Stimulated activated CD4-positive, alpha-beta T cell treated with anti-CD3 and anti-CD28 coated beads, Interleukin-2, amount 100 ng/mL, for 24 hours (primary cell): ENCODE measurements at places on chromosomes 7 and 10.
A peak's percentile ranks its signal among the peaks of the same experiment; 100 is the strongest.

GRCh38 chr10:69262292-69262751 is 16.0 kb upstream of the HK1 start:
- DNase-seq, result no peak

GRCh38 chr10:103763374-103764202 is 91.8 kb downstream of the SH3PXD2A start:
- no peak for DNase-seq

GRCh38 chr7:54812756-54813322 is 53.8 kb upstream of the SEC61G start:
- DNase-seq, result no peak

GRCh38 chr10:93413252-93413689 is 68.9 kb downstream of the MYOF start:
- peak; percentile 11 for DNase-seq

DNA sequence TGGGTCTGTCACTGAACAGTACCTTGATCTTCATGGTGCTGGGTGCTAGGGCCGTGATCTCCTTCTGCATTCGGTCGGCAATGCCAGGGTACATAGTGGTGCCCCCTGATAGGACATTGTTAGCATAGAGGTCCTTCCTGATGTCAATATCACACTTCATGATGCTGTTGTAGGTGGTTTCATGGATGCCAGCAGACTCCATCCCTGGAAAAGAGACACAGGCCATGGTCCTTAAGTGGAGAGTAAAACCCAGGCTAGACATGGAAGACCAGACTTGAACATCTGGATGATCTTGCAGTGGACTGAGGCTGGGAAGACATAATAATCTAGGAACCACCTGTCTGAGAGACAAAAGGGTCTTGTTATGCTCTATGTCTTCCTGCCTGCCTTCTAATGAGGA is 14.5 kb downstream of the ACTA2 start:
- DNase-seq, result no peak

GRCh38 chr10:7857262-7857661 is 39.0 kb downstream of the TAF3 start:
- no peak for DNase-seq

GRCh38 chr7:149414171-149414570 is 46.7 kb downstream of the ZNF777 start:
- no peak for DNase-seq

DNA sequence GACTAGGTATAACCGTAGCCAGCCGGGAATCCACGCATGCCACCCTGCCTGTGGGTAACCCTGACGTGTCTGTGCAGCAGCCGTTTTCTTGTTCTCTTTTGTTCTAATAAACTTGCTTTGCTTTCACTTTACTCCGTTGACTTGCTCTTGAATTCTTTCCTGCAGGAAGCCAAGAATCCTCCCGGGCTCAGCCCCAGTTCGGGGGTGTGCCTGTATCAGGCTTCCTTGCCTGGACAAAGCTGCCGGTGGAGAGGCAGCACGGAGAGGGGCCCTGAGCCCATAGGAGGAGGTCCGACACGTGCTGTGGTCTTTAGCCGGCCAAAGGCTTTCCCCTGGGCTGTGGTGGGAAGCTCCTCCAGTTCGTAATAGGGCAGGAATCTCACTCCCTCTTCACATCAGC is 256.5 kb upstream of the PPP2R2D start:
- no peak for DNase-seq

GRCh38 chr7:1324028-1324900 is 91.6 kb downstream of the UNCX start:
- DNase-seq, result no peak

DNA sequence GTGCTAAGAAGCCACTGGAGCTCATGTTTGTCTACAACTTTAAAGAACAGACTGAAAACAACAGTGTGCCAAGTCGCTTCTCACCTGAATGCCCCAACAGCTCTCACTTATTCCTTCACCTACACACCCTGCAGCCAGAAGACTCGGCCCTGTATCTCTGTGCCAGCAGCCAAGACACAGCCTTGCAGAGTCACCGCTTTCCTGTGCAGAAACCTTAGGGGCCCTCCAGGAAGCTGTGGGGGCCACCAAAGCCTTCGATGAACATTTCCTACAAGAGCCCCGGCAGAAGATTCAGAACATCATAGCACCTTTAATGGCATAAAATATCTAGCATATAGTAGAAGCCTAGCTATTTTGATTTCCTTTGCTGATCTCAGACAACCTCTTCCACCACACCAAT is 88.0 kb upstream of the PRSS58 start:
- no peak for DNase-seq

DNA sequence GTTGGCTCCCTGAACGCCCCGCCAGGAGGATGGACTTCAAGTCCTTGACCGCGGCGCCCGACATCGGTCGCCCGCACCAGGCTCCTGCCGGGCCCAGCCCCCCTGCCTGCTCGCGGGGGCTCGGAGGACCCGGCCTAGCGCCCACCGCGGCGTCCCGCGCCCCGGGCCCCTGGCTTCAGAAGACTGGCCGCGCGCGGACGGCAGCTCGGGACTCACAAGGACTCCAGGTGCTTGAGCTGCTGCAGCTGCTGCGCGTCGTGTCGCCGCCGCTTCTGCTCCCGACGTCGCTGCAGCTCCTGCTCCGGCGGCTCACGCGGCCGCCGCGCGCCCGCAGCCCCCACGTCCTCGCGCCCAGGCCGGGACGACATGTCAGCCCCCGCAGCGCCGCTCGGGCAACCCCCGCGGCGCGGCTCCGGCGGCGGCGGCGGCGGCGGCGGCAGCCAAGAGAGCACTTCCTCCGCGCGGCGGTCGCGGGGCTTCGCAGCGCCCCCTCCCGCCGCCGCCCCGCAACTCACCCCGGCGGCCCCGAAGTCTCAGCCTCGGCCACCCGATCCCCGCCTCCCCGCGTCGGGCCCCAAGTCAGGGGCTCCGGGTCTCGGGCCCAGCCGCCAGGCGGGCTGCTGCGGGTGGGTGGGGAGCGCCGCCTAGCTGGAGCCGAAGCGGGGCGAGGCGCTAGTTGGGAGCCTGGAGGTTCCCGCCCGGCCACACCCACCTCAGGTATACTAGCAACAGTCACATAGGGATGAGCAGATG is at the start of gene RP9:
TSS of gene RP9 (minus strand) at position 400 of the 753 bp plus-strand sequence. CDS start at position 368, 32 bp downstream.
- peak; percentile 82 for DNase-seq

GRCh38 chr10:70832852-70833528 is 17.2 kb downstream of the SGPL1 start:
- no peak for DNase-seq

DNA sequence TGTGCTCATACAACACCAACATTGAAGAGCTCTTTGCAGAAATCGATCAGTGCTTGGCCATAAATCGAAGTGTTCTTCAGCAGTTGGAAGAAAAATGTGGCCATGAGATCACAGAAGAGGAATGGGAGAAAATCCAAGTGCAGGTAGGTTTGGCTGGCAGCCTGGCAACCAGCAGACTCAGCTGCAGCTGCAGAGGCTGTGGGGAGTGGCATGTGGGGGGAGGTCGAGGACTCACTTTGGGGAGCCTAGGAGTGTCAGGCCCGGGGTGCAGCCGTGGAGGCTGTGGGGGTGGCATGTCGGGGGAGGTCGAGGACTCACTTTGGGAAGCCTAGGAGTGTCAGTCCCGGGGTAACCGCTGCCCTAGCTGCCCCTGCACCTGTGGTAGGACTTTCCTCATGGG is 35.1 kb downstream of the RNF32 start:
- DNase-seq, result no peak

DNA sequence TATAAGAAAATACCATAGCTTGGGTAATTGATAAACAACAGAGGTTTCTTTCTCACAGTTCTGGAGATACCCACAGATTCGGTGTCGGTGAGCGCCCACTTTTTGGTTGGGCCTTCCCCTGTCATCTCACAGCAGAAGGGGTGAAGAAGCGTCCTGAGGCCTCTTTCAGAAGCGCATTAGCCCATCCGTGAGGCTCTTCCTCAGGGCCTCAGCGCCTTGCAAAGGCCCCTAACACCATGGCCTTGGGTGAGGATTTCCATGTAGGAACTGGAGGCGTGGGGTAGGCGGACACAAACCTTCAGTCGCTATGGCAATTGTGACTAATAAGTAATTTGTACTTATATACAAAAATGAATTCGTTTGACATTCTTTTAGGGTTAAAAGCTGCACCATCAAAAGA is 316.0 kb downstream of the PTPRN2 start:
- no peak for DNase-seq

DNA sequence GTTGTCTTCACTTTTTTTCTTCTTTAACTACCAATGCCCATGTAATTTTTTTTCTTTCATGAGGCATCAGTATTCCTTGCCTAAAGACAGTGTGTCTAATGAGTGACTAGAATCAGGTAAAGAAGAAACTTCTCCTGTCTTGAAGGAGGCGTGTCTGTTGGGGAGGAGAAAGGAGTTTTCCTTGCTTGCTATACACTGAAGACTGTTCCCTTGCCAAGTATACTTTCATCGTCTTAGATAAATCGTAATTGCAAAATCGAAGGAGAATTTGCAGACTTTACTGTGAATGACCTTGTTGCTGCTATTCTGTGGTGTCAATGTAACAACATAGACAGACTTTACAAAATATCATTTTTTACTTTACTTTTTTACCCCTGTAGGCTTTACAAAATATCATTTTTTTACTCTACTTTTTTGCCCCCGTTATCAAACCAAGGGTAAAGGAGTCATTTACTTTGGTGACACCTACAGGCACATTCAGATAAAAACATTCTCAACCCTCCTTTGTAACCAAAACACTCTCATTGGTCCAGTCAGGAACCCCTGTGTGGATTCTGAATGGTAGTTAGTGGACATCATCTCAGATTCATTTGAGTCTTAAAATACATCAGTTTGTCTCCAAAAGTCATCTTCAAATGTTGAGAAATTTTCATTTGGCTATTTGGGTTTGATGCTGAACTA is 232.4 kb downstream of the AHR start:
- no peak for DNase-seq

DNA sequence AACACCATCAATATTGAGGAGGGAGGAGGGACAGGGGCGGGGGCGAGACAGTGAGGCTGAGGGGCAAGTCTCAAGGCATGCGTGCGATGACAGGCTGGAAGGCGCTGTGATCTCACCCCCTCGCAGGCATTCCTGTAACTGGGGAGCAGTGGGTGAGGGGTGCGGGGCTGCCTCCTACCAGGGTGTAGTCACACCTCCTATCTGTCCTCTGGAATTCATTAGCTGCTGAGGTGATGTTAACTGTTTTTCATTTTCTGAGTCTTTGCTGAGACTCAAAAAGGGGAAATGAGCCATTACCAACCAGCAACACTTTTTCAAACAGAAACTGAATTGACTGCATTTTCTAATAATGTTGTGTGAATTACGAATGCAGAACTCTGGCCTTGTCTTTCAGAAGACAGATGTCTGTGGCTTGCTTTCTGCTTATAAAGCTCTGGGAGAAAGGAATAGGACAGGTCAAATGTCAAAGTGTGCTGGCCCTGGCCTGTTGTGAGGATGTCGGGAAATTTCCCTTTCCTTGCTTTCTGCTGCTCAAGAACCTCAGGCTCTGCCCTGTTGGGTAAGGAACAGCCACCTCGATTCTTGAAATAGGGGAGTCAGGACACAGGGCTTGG is 23.7 kb upstream of the CDH23 start:
- DNase-seq, result no peak

GRCh38 chr7:44236333-44236728 is 35.6 kb downstream of the YKT6 start:
- no peak for DNase-seq

GRCh38 chr7:41911792-41912191 is 208.9 kb upstream of the INHBA start:
- no peak for DNase-seq

- peak; percentile 69 for DNase-seq
These were observed 24.5 kb upstream of the SVIL start for GRCh38 chr10:29658984-29659965.

- peak; percentile 31 for DNase-seq
These were observed 30.4 kb upstream of the JAZF1 start for GRCh38 chr7:28211006-28211405.

DNA sequence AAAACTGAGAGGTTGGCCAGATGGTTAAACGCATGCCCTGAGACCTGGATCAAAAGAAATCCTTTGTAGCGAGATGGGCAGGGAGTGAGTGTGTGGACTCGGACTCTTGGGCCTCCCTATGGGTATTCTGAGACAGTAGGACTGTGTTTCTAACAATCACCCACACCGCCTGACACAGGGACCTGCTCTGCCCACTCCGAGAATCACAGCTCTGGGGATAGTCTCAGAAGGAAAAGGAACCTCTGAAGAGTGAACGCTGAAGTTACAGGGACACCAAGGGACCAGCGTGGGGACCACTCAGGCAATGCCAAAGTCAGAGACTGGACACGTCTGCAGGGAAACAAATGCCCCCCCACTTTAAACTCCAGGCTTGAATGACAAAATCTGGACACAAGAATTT is 242.1 kb upstream of the TCERG1L start:
- no peak for DNase-seq
